ENCODE measurements at places on chromosomes 5 and 9.
A peak's percentile ranks its signal among the peaks of the same experiment; 100 is the strongest.

GRCh38 chr5:125348936-125349831, 602.7 kb upstream of the ZNF608 start:
- DNase-seq, result peak; percentile 59

GRCh38 chr5:136027311-136027710, 1.5 kb upstream of the TGFBI start:
- no peak for DNase-seq

DNA sequence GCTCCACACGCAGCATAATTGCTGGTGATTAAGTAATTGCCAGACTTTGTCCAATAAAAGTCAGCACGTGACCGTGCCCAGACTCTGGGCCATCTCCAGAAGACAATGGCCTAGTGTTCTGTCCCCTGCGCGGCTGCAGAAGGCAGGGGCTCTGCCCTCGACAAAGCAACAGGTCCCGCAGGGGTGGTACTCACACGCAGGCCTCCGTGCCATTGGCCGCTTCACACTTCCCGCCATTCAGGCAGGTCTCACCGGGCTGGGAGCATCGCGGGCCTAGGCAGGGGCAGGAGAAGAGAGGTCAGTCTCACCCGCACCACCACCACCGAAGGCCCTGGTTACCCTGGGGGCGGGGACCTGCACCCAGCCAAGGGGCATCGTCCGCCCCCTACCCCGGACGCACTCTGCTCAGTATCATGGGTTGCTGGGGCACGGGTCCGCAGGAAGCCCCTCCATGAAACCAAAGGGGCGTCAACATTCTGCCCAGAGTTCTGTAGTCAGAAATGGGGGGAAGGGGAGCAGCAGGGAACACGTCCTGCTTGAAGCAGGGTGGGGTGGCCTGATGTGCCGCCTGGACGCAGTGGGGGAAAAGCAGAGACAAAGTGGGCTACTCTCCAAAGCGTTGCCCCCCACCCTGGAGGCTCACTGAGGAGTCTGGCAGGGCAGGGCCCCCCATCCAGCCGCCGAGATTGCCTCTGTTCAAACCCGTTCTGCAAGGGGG, 1.9 kb downstream of the NOTCH1 start:
- peak; percentile 93 for DNase-seq

GRCh38 chr9:124652615-124653393, 118.3 kb downstream of the NR6A1 start:
- no peak for DNase-seq

- no peak for DNase-seq
Measured at GRCh38 chr5:88840495-88840894, 42.5 kb downstream of the MEF2C start.

Data from putamen (tissue), 1 donor.